ENCODE measurements at places on chromosomes 11 and 22.

GRCh38 chr11:115996808-115997188 lies 492.6 kb upstream of the CADM1 start:
- no peak for DNase-seq

DNA sequence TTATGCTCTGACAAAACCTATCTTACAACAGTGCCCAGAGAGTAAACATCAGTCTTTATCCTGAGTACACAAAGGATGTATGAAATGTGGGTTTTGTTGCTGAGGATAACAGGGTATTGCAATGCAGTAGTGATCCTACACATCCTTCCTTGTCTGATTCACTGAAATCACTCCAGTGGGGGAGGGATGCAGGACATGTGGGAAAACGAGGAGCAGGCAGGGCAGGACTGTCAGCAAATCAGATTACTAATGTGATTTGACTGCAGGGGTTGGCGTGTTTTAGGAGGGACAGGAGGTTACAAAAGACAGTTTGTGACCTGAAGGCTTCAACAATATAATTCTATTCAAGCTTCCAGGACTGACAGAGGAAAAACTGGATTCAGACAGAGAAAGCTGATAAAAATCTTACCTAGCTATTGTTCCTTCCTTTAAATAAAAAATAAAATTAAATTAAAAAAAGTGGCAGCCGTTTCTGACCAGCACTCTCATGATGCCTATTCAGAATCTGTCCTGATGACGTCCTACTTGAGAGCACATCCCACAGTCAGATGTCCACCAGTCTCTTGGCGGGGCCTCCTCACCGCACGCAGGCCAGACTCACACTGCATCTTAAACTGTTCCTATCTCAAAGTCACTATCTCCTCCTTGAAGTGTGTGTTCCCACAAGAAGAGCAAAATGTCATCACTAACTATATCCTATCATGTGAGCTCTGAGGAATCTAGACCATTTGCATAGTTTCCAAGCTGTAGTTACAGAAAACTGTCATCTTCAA lies 50.6 kb upstream of the MN1 start:
- DNase-seq = no peak

DNA sequence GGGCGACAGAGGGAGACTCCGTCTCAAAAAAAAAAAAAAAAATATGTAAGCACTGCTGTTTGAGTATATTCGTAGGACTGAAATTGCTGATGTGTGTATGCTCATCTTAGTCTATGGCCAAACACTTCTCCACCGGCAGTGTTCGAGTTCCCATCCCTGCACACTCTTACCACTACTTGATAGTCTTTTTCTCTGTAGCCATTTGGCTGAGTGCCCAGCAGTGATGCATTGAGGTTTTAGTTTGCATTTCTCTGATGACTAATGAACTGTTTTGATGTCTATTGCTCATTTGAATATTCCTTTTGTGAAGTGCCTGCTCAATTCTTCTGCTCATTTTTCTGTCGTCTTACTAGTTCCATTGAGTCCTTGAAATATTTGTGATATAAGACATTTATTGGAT lies 1.9 kb downstream of the TIRAP start:
- DNase-seq = peak; percentile 23

DNA sequence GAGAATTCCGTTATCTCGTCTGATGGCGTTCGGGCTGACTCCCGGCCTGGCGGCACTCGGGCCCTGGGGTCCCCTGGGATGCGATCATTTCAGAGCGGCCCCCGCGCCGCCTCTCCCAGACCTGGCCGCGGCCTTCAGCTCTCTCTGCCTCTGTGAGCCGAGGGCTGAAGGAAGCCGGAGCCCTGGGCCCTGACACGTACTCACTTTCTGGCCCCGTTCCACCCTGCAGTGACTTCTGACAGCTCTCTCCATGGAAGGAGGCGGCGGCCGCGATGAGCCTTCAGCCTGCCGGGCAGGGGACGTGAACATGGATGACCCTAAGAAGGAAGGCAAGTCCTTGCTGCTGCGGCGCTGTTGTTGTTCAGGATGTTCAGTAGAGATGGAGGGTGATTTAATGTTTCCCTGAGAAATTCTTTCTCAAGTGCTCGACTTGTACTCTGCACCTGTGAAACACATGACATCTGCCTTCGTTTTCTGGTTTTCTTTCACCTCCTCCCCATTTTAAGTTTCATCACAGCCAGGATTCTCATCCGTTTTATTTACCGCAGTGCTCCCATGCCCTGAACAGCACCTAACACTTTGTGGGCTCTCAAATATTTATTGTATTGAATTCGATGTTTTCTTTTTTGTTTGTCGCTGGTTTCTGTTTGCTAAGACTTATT lies 612 bp downstream of the GTSE1 start:
- DNase-seq = no peak

DNA sequence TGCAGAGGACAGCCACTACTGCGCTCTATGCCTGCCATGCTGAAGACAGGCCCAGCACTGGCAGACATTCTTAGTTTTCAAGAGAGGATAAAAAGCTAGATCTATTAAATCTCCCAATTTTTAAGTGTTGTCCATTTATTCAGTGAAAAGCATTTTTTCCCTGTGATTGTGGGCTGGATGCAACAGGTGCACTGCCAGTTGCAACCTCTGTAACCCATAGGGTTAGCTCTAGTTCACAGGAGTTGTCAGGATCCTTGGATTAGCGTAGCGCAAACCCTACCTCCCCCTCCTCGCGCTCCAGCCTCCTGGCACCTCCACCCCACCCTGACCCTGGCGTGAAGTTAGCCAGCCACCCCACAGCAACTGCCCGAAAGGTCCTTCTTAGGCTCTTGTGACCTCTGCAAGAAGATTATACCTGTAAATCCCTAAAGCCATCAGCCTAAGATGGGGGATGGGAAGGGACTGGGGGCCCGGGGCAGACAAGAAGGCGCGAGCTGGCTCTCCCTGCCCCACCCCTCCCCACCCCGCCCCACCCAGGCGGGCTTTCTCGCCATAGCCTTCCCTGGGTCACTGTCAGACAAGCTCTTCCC lies 30.9 kb downstream of the EIF3F start:
- DNase-seq = no peak

GRCh38 chr11:78350091-78350645 lies 67.5 kb downstream of the GAB2 start:
- DNase-seq = no peak

DNA sequence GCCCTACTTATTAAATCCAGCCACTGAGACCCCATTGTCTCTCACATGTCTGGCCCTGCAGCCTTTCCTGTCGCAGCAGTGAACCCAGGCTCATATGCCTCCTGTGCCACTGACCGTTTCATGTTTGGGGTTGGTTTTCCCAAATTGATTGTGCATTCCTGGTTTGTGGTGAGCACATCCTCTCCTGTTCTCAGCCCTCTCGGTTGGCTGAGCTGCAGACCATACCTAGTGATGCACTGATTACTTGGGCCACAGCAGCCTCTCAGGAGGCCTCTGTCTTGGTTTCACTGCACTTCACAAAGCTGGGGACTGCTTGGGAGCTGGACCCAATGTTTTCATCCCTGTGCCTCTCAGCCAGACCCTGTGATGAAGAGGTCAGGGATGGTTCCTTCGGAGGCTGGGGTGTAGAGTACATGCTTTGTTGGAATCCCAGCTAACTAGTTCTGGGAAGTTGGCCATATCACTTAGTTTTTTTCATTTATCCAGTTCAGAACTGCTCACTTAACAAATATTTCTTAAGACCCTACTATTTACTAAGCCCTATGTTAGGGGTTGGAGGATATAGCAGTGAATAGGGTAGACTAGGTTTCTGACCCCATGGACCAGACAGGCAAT lies 30.9 kb downstream of the PARVA start:
- no peak for DNase-seq

GRCh38 chr22:49535527-49536125 lies 292.0 kb downstream of the BRD1 start:
- DNase-seq = no peak
